ENCODE measurements at places on chromosomes 2 and 18.

GRCh38 chr2:225559072-225559415 is 159.5 kb downstream of the NYAP2 start:
- DNase-seq, result no peak

GRCh38 chr18:58451972-58452334 is 176.9 kb downstream of the ALPK2 start:
- no peak for DNase-seq

DNA sequence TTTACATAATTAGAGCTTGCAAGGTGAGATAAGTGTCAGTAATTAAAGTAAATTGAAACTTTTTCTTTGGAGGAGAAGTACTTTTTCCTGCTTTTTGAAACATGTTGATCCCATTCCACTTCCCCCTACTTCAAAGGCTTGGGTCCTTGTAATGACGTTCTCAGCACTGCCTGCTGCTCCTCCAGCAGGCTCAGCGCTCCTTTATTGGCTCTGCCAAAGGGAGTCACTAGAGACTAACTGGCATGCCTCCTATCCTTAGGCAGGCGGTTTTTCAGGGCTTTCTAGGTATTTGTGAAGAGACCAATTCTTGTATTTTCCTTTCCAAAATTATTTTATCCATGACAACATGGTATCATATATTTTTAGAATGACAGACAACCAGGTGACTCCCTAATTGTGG is 43.9 kb upstream of the ACADL start:
- DNase-seq, result no peak

- no peak for DNase-seq
Observed at GRCh38 chr2:165505514-165505913, 36.0 kb downstream of the CSRNP3 start.

All from T-helper 2 cell (primary cell).